Activated effector memory CD4-positive, alpha-beta T cell treated with Interleukin-2 at 50 U/mL for 16 hours (primary cell): ENCODE measurements at places on chromosomes 5 and 9.

GRCh38 chr9:98256756-98257155 lies 1.3 kb upstream of the TBC1D2 start:
- DNase-seq = peak; percentile 22

DNA sequence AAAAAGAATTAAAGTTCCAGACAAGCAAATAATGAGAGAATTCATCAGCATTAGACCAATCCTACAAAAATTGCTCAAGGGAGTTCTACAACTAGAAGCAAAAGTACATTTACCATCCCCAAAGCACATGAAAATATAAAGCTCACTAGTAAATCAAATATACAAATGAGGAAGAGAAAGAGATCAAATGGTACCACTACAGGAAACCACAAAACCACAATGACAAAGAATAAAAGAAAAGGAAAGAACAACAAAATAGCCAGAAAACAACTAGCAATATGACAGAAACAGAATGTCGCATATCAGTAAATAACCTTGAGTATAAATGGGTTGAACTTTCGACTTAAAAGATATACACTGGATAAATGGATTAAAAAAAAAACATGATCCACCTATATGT lies 739.0 kb downstream of the DTWD2 start:
- no peak for DNase-seq

- no peak for DNase-seq
Measured at GRCh38 chr5:61332851-61333320, 828 bp downstream of the ZSWIM6 start.

DNA sequence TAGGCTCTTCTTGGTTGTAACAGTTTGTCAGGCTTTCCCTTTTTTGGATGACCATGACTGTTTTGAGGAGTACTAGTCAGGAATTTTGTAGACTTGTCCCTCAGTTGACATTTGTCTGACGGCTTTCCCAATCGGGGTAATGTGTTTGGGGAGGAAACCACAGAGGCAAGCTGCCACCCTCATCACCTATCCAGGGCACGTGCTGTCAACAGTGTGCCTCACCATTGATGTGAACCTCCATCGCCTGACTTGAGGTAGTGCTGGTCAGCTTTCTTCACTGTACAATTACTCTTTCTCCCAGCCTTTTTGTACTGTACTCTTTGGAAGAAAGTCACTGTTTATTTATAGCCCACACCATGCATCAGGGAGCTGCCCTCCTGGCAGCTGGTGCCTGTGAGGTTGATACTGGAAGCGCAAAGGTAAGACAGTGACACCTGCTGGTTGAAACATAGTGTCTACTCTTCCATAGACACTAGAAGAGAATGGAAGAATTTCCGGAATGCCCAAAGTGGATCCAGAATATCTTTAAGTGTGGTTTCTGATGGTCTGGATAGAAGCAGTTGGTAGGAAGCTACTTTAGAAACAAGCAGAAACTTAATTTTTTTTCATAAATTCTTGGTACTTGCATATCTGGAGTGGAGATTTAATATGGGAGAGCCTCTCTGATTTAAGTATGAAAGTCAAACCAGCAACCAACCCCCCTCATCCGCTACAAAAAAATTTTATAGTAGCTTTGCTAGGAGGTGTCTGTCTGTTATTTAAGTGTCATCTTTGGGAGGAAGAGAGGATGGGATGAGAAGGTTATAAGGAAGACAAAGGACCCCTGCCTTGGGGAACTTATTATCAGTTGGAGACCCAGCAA lies 69.3 kb downstream of the SNX30 start:
- no peak for DNase-seq

DNA sequence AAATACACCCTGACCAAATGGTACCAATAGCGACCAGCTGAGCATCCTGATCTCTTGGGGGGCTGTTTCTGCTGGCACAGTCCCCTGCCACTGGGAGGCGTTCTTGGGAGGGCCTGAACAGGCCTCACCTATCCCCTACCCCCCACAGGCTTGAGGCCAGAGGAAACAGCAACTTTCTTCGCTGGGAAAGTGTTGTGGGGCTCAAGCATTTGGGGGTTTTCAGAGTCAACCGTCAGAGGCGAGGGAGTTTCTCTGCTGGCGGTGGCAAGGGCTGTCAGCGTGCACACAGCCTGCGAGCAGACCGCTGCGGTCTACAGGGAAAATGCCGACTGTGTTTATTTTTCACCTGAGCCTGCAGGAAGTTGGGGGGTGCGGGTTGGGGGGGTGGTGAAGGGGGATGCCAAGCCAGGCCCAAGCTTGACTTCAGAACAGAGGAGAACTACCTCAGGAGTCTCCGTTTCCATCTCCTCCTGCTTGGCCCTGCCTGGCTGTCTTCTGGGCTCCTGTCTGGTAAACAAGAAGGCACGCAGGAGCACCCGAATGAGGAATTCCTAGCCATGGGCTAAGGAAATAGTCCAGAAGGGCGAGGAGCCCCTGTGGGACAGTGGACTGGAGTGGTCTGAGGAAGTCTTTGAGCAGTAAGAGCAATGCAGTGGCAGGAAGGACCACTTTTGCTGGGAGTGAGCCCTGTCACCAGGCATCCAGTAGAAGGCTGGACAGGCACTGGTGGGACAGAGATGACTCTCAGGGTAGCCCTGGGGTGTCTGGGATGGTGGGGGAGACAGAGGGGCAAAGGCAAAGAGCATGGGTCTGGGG lies 18.1 kb downstream of the TCF7 start:
- peak; percentile 73 for DNase-seq

DNA sequence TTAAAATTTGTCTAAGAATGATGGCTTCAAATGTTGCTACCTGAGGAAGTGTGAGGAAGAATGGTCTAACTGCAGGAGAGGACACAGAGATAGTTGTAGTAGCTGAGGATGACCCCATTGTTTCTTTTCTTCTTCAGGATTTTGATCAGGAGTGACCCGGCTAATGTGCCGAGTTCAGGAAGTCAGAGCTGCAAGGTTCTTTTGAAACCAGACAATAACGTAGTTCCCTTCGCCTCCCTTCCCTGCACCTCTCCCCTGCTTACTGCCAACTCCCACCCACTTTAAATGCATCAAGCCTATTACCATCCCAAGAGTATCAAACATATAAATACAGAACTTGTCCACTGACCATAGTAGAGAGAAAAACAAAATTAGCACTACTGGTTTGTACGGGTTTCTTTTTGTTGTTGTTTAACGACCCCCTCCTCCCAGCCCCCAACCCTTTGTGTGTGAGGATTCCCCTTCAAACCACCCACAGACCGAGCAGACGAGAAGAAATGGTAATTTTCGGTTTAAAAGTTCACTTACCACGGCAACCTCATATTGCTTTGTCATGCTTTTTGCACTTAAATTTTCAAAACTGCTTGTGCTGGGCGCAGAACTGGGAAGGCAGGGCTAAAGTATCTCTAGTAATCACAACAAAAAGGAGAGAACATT lies 23.5 kb upstream of the ELAVL2 start:
- no peak for DNase-seq

GRCh38 chr5:1246711-1247431 lies 21.7 kb downstream of the SLC6A18 start:
- no peak for DNase-seq

DNA sequence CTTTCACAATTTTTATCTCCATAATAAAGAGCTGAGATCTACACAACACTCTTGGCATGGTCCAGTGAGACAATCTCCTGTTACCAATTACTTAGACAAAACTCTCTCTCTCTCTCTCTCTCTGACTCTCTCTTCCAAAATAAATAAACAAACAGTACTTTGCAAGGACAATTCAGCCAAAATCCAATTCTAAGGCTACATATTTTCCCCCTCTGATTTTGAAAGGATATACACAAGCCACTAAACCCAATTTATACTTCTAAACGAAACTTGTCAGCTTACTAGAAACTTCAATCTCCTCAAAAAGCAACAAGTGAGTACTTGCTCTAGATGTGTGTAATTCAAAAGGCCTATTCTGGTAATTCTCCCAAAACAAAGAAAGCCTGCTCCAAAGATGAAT lies 26.3 kb upstream of the TNPO1 start:
- no peak for DNase-seq

DNA sequence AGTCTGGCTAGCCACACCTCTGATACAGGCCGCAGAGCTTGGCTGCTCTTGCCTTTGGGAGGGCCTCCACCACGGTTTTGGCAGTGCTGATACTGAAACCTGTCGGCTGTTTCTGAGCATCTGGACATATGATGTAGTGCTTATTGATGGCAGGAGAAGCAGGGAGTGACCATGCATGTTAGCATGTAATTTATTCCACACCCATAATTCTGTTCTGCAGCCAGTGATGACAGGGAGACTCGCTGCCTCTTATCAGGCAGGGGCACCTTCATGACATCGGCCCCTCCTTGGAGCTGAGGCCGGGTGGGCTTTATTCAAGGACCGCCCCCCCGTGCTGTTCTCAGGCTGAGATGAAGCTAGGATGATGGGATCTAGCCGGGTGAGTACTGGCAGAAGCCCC lies 49.0 kb downstream of the OLFM1 start:
- no peak for DNase-seq

- no peak for DNase-seq
Measured at GRCh38 chr9:636931-637591, 204.4 kb upstream of the DMRT1 start.

DNA sequence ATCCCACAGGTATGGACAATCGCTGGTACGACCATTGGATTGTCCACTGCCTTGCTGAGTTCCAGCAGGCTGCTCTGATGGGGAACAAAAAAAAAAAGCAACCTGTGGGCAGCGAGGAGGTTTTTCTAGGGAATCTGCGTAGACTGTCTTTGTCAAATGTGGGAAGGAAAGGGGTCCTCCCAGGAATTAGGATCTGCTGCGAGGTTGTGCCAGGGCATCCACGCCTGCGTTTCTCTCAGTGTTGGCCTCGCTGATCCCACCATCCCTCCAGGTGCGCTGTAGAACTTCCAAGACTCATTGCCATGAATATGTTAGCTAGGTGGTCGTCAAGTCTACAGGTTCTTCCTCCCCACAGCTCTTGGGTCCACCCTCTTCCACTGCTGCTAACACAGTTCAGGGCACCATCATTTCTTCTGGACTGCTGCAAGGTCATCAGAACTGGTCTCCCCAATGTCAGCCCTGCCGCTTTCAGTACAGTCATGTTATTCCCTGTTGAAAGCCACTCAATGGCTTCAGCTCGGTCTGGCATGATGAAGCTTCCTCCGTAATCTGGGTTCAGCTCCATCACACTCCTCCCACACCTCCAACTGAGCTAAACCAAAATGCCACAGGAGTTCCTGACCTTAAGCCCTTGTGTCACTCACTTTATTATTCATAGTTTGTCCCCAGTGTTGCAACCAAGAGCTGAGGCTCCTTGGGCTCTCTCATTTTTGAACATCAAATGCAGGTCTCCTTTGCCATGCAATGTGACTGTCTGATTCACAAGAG lies 79.5 kb upstream of the DMRT1 start:
- DNase-seq = no peak

DNA sequence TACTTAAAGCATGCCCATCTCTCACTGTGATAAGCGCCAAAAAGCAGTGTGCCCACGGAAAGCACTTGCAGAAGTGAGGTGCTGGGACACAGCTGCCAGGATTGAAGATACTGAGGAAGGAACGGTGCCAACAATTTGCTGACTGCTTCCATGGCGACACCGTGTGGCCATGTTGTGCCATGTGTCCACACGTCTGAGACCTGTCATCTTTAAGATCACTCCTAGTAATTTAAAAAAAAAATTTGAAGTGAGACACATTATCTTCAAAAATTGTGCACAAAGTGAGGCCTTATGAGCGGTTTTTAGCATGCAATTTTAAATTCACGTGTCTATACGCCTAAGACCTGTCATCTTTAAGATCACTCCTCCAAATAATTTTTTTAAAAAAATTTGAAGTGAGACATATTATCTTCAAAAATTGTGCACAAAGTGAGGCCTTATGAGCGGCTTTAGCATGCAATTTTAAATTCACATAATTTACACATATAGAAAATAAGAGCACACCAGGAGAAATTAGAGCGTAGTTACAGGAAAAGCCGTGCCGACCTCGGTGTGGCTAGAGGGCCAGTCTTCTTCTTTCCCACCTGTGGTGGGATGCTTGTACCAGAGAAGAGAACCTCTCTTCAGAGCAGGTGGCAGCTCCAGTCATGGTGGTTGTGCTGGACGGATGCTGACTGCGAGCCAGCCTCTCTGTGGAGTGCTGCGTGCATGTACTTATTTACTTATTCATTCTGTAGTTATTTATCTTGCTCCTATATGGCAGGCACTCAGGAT lies 21.4 kb upstream of the FLT4 start:
- DNase-seq = no peak

DNA sequence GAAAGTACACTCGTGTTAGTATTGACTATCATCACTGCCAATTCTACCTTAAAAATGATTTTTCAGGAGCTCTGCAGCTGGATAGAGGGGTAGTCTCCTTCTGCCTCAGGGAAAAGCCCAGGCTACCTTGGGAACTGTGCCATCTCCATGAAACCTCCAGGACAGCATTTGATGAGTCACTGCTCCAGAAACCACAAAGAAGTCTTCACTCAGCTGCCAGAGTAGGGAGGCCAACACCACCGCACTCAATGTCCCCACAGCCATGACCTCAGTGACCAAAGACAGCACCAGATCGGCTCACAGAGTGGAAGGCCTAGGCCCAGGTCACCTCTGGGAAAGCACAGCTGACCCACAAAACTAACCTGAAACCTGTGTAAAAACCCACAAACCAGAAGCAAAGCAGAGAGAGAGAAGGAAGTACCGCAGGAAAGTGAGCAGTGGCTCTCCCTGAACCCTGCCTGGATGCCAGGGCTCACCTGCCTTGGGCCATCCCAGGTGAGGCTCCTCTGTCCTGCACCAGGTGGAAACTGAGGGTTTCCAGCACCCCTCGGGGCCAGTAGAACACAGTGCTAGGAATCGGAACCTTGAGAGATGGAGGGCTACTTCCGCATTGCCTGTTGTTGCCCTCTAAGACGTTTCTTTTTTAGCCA lies 30.0 kb downstream of the S1PR3 start:
- DNase-seq = no peak

DNA sequence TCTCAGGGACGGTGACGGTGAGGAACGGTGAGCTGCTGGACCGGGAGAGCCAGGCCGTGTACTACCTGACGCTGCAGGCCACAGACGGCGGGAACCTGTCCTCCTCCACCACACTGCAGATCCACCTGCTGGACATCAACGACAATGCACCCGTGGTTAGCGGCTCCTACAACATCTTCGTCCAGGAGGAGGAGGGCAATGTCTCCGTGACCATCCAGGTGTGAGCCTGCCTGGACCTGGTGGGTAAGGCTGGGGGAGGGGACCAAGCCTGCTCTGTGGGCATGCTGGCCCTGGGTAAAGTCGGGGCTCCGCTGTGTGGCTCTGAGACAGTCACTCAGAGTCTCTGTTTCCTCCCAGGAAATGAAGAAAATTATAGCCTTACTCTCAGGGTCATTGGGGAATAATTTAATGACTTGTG lies 29.3 kb downstream of the CDHR2 start:
- peak; percentile 22 for DNase-seq
